ENCODE measurements at places on chromosomes 2 and 18.

DNA sequence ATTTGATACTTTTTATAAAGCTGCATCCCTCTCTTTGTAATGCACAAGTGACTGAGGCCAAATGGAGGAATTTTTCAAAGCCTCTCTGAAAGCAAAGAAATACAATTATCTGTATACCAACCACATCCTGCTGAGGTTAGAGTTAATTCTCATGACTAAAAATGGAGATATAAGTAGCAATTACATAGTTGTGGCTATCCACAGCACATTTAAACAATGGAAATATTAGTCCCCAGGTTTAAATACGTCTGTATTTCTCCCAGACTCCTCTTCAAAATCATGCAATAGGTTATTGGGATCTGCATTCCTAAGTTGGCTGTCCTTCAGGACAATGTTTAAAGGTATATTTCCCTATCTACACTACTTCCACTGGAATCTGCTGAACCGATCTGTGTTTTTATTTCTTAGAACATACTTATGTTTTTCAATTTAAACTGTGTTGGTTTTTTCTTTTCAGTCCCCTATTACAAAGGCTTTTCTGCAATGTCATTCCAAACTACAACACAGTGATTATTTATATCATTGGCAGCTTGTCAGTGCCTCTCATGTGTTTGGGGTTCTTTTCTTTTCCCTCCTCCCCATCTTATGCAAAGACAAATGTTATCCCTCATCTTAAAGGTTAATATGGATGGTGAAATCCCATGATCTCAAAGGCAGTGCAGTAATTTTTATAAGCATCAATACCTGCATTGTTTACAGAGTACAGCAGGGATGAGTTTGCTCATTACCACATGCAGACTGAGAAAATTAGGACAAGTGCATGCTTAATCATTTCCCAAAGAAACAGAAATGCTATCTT, 134.8 kb upstream of the FSHR start:
- no peak for DNase-seq

DNA sequence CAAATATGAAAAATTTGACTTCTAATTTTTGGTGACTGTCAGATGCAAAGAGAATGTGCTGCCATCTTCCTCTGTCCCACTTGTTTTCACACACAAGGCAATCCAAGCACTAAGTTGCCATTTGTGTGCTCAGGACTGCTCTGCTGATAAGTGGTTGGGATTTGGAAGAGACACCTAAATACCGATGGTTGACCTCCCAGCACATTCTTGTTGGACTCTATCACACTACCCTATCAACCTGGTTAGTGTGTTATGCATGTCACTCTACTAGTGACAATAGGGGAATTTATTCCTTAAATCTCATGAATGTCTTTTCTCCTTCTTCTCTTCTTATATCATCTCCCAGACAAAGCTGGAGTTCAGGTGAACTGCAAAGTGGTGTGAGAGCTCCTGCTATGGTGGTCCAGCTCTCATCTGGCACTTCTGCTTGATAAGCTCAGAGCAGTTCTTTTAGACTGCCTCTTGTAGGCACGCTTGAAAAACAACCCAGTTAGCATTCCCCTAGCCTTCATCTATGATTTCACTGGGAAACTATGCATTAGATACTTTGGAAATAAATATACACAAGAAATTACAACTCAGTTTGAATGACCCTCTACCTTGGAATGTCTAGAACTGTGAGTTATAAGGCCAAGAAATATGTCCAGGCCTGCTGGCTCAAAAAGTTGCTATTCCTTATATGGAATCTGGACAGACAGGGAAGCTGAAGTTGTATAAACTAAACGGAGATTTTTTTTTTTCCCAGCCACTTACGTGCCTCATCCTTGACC, 404.8 kb downstream of the MEIS1 start:
- DNase-seq = no peak

GRCh38 chr2:53460347-53460746, 307.3 kb upstream of the CHAC2 start:
- no peak for DNase-seq

DNA sequence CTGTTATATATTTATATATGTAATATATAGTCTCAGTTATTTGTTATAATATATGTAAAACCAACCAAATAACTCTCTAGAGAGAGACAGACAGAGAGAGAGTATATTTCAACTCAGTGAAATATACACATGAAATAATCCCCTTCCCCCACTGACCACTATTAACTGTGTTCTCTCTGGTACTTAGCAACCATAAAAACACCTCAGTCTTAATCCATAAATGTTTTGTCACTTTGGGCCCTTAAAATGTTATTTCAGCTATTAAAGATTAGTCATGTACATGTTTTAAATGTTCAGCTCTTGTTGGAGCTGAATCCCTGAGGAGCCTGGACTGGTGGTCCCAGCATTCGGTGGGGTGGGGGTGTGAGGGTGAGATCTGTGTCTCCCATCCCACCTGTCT, 122.2 kb upstream of the MAP3K20 start:
- no peak for DNase-seq

- DNase-seq = no peak
Observed at GRCh38 chr2:86825693-86826381, 35.1 kb upstream of the CD8A start.

DNA sequence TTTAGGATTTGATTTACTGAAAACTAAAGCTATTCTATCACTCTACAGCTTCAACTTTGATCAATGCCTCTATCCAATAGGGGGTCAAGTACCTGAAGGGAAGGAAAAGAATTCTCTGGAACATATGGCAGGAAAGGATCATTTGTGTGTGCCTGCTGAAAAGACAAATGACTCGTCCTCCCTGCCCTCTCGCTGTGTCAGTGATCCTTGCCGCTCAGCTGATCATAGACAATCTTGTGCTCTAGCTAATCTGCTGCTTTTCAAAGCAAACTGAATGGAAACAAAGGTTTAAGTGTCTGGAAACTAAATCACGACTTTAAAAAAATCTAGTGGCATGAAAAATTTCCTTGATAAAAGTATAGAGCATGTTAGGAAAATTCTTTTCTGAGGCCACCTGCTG, 75.6 kb upstream of the CPO start:
- DNase-seq = no peak

GRCh38 chr2:222303828-222304736, 5.3 kb upstream of the PAX3 start:
- DNase-seq = no peak

GRCh38 chr2:127485051-127485693, 41.1 kb downstream of the IWS1 start:
- no peak for DNase-seq

DNA sequence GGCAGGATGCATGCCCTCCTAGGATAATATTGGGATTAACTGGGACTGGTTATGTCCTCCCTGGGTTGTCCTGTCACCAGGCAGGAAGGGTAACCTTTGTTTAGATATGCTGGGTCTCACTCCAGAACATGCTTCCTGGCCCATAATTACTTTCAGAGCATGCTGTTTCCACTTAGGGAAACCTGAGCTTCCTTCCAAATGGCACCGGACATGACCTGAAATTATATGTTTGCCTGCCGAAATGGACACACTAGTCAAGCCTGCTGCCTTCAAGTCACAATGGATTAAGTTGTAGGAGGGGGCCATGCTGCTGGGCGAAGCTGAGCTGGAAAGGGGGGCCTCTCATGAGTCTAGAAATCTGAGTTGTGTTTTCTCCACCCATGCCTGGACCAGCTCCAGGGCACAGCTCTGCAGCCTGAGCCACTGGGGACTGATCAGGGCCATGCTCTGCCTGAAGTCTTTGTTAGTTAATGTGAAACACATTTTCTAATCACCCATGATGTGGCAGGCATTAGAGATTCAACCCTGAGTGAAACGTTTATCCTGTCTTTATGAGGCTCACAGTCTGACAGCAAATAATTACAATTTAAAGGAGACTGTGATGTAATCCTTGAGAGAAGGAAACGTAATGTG, 273.3 kb downstream of the TNS1 start:
- DNase-seq = no peak

DNA sequence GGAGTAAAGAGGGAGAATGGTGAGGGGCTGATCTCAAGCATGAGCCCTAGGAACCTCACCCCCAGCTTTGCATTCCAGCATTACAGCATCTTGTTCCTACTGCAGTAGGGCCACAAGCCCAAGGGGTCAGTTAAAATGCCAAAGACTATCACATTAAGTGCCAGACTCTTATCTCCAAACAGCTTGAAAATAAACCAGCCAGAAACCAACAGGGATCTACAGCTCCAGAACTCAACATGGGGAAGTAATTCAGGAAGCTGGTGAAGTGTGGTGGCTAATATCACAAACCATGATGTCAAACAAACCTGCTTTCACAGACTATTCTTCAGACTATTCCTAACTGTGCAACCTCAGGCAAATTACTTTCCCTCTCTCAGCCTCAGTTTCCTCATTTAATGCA, 278.3 kb downstream of the TNS1 start:
- no peak for DNase-seq

- no peak for DNase-seq
Observed at GRCh38 chr2:47043142-47043890, 111.8 kb downstream of the STPG4 start.

- DNase-seq = no peak
Observed at GRCh38 chr2:231720987-231721966, 13.0 kb downstream of the PTMA start.

DNA sequence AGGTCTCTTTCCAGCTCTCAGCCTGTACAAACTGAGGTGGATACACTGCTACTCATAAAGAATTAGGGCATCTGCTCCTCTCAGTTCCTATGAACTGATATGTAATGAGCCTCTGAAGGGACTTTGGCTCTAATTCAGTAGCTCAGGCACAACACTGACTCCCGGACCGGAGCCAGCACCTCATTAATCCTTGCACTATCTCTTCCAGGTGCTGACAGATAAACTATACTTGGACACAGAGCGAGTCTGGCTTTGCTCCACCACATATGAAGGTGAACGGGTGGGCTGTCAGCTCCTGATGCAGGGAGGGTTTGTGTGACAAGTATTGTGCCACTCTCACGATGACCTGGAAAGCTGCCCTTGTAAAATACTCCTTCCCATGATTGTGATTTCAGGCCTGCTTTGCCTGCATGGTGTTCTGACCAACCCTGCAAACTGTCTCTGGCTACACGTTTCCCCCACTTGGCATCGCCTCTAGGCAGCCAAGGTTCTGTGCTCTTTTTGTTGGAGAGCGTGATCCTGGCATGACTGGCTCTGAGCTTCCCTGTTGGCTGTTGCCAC, 111.6 kb upstream of the LMAN1 start:
- DNase-seq = no peak

DNA sequence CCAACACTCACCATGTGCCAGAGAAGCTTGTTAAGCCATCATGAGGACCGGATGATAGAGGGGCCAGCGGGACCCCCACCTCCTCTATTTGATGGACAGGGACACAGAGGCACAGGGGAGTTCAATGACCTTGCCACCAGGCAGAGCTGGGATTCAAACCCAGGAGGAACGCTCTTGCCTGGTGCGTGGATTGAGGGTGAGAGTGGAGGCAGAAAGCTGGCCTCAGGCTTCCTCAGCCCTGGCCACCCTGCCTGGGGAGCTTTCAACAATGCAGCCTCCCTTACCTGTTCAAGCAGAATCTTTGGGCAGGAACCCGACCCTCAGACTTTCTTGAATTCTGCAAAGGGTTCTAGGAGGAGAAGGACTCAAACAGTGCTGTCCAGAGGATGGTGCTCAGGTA, 39.9 kb upstream of the MAL start:
- no peak for DNase-seq

GRCh38 chr2:177998996-177999395, 73.6 kb downstream of the PDE11A start:
- DNase-seq = no peak

DNA sequence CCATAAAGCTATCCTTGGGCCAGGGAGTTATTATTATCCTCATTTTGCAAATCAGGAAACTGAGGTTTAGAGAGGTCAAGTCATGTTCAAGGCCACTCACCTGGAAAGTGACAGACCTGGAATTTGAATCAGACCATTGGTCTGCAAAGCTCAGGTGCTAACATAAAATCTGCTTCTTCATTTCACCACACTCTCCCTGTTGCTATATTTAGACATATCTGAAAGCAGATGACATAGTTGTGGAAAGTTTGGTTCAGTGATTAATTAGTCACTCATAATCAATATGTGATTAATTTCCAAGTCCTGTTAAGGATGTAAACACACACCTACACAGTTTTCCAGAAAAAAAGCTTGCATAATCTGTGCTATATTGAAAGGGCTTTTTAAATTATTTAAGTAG, 57.4 kb downstream of the LINC00305 start:
- no peak for DNase-seq

- DNase-seq = no peak
Observed at GRCh38 chr2:132400901-132401240, 15.7 kb upstream of the GPR39 start.

- no peak for DNase-seq
Observed at GRCh38 chr2:187302586-187302985, 145.5 kb downstream of the CALCRL start.

DNA sequence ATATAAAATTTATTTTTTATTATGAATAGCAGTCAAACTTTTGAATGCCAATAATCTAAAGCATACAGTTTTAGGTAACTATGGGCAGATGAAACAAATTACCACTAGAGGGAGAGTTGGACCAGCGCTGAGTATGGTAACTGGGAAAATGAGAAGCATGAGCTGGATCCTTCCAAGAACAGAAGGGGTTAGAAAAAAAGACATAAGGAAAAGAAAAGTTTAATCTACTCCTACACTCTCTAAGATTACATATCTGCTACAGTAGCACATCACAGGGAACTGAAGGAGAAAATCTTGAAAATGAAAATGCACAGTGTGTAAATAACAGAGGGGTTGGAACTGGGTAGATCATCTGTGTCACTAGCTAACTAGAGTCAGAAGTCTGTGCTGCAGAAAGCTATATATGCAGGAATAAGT, 15.5 kb downstream of the REG3G start:
- no peak for DNase-seq

- no peak for DNase-seq
Observed at GRCh38 chr2:26576565-26577441, 64.4 kb downstream of the CIB4 start.

GRCh38 chr2:75729861-75730260, 19.1 kb upstream of the GCFC2 start:
- DNase-seq = no peak

GRCh38 chr18:47287911-47288585, 36.6 kb upstream of the SKOR2 start:
- no peak for DNase-seq

DNA sequence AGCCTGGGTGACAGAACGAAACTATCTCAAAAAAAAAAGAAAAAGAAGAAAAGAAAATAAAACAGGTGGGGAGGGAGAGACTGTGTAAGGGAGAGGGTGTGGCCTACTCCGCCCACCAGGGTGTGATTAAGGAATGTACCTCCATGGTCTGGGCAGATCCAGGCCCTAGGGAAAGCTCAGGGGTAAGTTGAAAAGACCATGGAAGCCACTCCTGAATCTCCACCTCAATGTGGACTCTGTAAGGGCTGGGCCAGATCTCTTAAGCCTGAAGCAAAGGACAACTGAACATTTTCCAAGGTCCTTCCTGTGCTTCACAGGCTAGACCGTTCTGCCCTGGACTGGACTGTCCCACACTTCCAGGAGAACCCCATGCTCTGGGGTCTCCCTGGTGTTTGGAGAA, 9.7 kb upstream of the ATG16L1 start:
- no peak for DNase-seq

Measured in omental fat pad (tissue), 4 donors.